Activated naive CD4-positive, alpha-beta T cell (primary cell): ENCODE measurements at places on chromosomes 3 and 15.

- no peak for DNase-seq
Measured at GRCh38 chr3:126618021-126618420, 36.9 kb downstream of the TXNRD3 start.

- no peak for DNase-seq
Measured at GRCh38 chr3:188796122-188796631, 375.6 kb upstream of the TPRG1 start.

- DNase-seq = no peak
Measured at GRCh38 chr3:189789432-189789831, 158.2 kb downstream of the TP63 start.

GRCh38 chr3:12884186-12884680 lies 42.9 kb upstream of the RPL32 start:
- DNase-seq = no peak

GRCh38 chr3:84042399-84043106 lies 916.2 kb upstream of the CADM2 start:
- DNase-seq = no peak

- no peak for DNase-seq
Measured at GRCh38 chr3:8658306-8659212, 14.0 kb upstream of the SSUH2 start.

DNA sequence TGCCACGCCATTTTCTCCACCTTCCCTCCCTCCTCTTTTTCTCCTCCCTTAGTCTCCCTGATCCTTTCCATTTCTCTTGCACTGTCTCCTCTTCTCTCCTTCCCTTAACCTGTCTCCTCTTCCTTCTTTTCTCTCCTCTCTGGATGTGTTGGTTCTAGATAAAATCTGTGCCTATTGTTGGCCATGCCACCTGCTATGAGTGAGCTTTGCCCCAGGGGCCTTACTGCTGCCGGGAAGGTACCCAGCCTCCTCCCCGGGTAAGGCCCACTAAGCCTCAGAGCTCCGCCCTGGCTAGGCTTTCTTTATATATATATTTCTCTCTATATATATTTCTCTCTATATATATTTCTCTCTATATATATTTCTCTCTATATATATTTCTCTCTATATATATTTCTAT lies 14.7 kb downstream of the GPD1L start:
- DNase-seq = no peak

DNA sequence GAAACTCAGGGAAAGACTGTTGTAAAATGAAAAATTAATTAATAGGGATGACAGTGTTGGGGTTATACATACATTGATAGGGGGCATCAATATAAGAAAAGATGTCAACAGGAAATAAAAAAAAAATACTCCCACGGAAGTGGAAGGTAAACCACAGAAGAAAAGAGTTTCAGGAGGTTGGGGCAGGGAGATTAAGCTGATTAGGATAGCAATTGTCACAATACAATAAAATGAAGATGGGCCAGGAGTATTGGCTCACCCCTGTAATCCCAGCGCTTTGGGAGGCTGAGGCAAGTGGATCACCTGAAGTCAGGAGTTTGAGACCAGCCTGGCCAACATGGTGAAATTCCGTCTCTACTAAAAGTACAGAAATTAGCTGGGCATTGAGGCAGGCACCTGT lies 536.1 kb downstream of the AGBL1 start:
- no peak for DNase-seq

GRCh38 chr3:195558602-195559001 lies 15.5 kb upstream of the PPP1R2 start:
- no peak for DNase-seq

- DNase-seq = no peak
Measured at GRCh38 chr15:29103824-29104565, 165.6 kb downstream of the NSMCE3 start.

- DNase-seq = no peak
Measured at GRCh38 chr15:57472861-57473260, 96.6 kb downstream of the CGNL1 start.

DNA sequence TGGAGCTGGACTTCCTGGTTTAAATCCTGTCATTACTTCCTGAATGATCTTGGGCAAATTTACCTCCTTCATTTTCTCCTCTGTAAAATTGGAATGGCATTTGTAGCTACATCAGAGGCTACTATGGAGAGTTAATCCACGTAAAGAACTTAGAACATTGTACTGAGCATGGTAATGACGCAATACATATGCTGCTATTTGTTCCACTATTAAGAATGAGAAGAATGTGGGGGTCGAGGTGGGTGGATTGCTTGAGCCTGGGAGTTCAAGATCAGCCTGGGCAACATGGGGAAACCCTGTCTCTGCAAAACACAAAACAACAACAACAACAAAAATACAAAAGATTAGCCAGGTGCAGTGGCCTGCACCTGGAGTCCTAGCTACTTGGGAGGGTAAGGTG lies 250.6 kb downstream of the RYR3 start:
- no peak for DNase-seq

GRCh38 chr3:101677436-101678286 lies 729 bp upstream of the ZBTB11 start:
- DNase-seq = no peak

DNA sequence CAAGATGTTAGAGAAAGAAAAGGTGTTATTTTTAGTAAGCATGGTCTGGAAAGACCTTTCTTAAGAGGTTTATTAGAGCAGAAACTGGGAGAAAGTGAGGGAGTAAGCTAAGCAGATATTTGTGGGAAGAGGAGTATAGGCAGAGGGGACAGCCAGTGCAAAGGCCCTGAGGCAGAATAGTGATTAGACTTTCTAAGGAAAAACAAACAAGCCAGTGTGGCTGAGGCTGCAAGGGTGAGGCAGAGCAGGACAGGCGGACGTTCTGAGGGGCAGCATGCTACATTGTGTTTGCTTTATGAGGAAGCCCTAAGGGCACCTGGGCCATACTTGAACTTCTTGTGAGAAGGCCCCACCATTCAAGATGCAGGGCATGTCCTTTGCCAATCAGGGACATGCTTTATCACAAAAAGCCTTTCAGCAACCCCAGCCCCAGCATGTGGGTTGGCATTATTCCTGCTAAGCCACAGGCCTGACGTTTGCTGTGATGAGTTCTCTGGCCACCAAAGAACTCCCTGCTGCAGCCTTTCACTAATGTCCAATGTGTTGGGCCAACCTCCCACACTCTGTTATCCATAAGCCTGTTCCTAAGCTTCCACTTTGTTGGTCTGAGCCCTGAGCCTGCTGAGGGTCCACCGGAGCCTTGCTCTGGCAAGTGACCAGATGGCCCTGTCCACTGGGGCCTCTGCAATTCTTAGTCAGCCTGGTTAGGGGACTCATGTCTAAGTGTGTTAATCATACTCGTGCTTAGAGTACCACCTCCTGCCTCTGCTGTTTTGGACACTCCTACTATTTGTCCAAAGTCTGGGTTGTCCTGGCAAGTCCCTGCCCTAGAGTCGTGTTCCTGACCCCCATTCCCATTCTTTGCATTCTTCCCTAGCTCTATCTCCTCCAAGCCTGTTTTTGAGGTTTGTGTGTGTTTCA lies 209.9 kb upstream of the CTNNB1 start:
- DNase-seq = no peak

DNA sequence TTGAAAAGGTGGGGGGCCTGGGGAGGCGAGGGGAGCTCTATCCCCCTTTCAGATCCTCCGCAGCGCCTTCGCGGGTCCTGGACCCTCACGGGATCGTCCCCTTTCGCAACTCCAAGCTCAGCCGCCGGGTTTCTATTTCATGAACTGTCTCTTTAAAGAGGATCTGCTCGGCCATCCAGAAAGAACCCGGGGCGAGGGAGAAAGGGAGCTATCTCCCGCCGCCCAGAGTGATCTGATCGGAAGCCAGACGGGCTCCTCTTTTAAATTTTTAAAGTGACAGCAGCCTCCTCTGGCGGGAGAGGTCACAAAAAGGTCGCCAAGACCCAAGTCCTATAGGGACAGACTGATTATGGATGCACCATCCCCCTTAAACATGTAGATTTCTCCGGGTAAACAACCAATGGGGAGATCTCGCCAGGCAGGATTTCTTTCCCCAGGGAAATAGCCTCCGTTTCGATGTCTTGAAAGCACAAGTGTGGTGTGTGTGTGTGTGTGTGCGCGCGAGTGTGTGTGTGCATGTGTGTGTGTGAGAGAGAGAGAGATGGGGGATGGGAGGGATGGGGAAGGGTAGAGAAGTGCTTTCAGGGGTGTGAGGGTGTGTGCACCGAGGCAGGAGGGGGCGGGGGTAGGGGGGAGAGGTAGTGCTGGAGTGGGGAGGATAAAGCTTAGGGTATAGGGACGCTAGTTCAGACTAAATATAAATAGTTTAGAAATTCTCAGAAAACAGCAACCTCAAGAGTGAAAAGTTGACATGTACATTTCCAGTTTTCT lies 516.1 kb downstream of the MECOM start:
- no peak for DNase-seq

GRCh38 chr3:111636366-111636885 lies 41.3 kb upstream of the ZBED2 start:
- DNase-seq = no peak

- DNase-seq = no peak
Measured at GRCh38 chr3:49656541-49657112, 17.5 kb upstream of the APEH start.

DNA sequence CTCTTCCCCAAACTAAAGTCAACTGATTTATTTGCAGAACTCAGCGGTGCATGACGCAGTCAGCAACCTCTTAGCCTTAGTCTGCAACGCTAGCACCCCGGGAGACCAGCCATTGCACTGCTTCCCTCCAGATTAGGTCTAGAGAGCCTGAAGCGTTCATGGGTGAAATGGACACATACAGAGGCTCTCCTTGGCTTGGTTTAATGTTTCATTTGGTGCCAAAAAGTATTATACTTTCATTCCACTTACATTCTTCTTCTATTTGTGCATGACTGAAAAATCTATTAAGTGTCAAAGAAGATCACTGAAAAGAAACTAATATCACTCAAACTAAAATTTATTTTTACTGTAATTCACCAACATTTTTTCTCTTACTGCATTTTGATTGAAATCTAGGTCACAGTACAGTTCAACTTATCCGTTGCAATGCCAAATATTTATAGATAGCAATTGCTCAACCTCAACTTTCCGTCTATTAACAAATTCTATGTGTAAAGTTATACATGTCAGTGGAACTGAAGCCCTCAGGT lies 116.2 kb downstream of the ROBO1 start:
- no peak for DNase-seq

DNA sequence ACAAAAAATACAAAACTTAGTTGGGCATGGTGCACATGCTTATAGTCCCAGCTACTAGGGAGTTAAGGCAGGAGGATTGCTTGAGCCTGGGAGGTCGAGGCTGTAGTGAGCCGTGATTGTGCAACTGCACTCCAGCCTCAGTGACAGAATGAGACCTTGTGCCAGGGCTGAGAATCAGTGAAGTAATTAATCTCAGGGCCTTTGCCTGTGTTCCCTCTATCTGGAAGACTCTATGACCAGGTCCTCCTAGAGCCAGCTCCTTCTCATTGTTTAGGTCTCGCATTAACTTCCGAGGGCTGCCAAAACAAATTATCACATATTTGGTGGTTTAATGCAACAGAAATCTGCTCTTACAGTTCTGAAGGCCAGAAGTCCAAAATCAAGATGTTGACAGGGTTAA lies 41.4 kb upstream of the FLNB start:
- DNase-seq = no peak

GRCh38 chr15:42182328-42182886 lies 25.7 kb downstream of the VPS39 start:
- no peak for DNase-seq

- DNase-seq = no peak
Measured at GRCh38 chr3:156814295-156814694, 11.9 kb upstream of the LEKR1 start.

DNA sequence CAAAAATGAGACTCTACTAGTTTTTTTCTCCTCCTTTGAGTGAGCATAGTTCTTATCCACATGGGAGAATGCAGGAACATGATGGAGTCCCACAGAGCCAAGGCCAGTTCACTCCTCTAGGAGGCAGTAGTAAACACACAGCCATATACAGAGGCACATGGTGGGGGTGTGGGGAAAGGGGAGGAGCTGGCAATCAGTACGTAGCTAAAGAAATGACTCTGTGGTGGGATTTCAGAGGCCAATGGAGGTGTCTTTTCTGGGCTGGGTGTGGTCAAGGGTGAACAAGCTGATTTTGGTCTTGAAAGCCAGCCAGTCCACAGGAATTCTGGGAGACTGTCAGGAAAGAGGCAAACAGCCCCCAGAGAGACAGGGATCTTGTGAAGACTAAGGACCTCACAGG lies 6.6 kb upstream of the RAB11A start:
- DNase-seq = peak; percentile 15

- DNase-seq = no peak
Measured at GRCh38 chr3:169659096-169659819, 4.3 kb downstream of the MECOM start.

GRCh38 chr15:42939841-42940240 lies 19.3 kb upstream of the TTBK2 start:
- no peak for DNase-seq

GRCh38 chr15:92930776-92931175 lies 30.7 kb downstream of the CHD2 start:
- no peak for DNase-seq

DNA sequence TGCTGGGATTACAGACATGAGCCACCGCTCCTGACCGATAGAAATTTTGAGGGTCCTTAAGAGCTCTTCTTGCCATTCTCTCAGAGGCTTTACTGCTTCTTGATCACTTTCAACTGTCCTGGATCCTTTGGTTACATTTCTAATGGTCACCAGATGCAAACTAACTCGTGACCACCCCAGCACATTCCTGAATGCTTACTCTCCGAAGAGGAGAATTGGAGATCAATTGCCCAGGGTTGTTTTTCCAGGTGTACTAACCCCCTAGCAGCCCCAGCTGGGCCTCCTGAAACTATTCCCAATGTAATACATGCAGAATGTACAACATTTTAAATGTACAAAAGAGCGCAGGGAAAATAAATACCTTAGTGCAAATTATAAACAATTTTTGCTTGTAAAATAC lies 65.1 kb upstream of the TBL1XR1 start:
- DNase-seq = no peak

DNA sequence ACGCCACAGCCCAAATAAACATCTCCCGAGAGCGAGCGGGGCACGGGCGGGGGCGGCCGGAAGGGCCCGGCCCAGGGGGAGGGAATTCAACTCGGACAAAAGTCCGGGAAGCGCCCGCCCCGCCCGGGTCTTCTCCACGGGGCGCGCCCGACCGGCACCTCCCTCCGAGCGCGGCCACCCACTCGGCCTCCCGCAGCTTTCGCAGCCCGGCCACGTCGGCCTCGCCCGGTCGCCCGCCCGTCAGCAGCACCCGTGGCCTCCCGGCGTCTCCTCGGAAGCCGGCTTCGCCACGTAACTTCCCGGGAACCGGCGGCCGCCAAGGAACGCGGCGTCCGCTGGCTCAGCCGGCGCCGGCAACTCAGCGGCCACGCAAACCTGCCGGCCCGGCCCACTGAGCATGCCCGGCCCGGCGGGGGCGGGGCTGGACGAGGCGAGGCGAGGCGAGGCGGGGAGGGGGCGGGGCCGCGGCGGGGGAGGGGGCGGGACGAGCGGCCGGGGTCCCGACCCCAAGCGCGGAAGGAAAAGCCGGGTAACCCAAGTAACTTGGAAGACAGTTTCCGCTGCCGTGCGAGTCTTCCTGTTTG lies at the start of gene TJP1:
Gene TJP1, minus strand, starts transcription at position 369 of the 584 bp plus-strand sequence. CDS start 440 bp downstream, outside the sequence.
- no peak for DNase-seq

GRCh38 chr3:90221900-90222299 lies 1114.5 kb downstream of the EPHA3 start:
- DNase-seq = no peak

GRCh38 chr3:105830836-105831235 lies 38.0 kb downstream of the CBLB start:
- no peak for DNase-seq
